ENCODE measurements at places on chromosomes 12 and 14.

- H3K36me3 ChIP-seq, result peaks cover 5% of the 10 kb centered on the region
- no peak overlapping the region for H3K27ac ChIP-seq
- H3K4me3 ChIP-seq, result no peak overlapping the region
- no peaks in the 10 kb centered on the region for H3K27me3 ChIP-seq
- no peak for DNase-seq
Observed at GRCh38 chr14:52783206-52783605, 8.2 kb downstream of the GNPNAT1 start.

GRCh38 chr14:30283822-30284446 lies 275.0 kb upstream of the G2E3 start:
- no peaks in the 10 kb centered on the region for H3K27me3 ChIP-seq
- H3K36me3 ChIP-seq, result no peaks in the 10 kb centered on the region
- H3K27ac ChIP-seq, result no peak overlapping the region
- no peaks in the 10 kb centered on the region for H3K4me1 ChIP-seq
- peak; percentile 77 for DNase-seq
- H3K4me3 ChIP-seq, result no peak overlapping the region

GRCh38 chr12:70186436-70186835 lies 56.8 kb upstream of the CNOT2 start:
- H3K4me1 ChIP-seq, result no peaks in the 10 kb centered on the region
- no peaks in the 10 kb centered on the region for H3K27me3 ChIP-seq
- DNase-seq, result no peak

DNA sequence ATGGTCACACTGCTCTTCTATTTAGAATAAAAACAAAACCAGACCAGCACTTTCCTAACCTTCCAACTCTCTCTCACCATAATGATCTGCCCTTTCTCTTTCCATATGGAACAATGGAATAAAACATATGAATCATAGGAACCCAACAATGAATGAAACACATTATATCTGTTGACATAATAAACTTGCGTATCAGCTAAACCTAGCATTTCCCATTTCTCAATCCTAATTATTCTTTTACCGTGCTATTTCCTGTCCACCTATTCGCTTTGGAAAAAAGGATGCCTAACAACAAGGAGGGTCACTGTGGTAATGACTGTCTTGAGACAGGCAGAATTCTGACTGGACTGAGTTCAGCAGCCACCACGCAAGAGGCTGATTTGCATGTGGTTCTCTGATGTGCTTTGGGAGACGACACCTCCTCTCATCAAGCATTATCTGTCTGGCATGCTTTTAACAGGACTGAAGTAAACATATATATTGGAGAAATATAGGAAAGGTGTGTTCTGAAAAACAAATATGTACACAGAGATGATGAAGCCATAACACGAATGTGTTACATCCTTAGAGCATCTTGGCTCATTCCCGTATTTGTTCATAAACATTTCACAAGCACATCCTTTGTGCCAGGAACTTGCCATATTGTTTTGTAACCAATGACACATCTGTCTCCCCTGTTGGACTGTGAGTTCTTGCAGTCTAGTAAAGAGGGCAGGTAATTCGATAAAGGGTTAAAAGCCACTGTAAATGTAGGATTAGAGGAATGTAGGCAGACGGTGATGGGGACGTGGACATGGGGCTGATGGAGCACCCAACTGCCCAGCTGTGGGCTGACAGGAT lies 87.7 kb downstream of the PTPRB start:
- DNase-seq, result no peak
- H3K27ac ChIP-seq, result no peak overlapping the region
- no peaks in the 10 kb centered on the region for H3K27me3 ChIP-seq
- H3K4me3 ChIP-seq, result no peak overlapping the region

DNA sequence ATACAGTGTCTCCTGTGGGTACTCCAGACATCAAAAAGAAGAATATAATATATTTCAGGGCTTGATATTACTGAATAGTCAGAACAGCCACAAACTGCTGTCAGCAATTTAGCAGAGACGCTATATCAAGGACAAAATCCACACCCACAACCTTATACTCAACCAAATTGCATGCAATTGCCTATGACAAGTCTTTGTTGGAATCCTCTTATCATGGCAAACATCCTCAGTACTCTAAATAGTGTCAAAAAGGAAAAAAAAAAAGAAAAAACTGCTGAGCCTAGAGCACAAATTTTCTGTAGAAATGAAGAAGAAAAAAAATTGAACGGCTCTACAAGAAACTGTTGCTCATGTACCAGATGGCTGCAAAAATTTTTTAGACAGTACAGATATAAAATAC lies 485.7 kb downstream of the TMTC2 start:
- H3K27me3 ChIP-seq, result no peaks in the 10 kb centered on the region
- H3K4me1 ChIP-seq, result peaks cover 5% of the 10 kb centered on the region
- no peak for DNase-seq
- no peak overlapping the region for H3K27ac ChIP-seq
- no peak overlapping the region for H3K4me3 ChIP-seq
- H3K36me3 ChIP-seq, result no peaks in the 10 kb centered on the region

- H3K4me1 ChIP-seq, result no peaks in the 10 kb centered on the region
- DNase-seq, result no peak
- H3K4me3 ChIP-seq, result no peak overlapping the region
- no peaks in the 10 kb centered on the region for H3K27me3 ChIP-seq
Observed at GRCh38 chr12:106288494-106289195, 13.9 kb upstream of the TCP11L2 start.

- peaks cover 8% of the 10 kb centered on the region for H3K4me1 ChIP-seq
- no peaks in the 10 kb centered on the region for H3K27me3 ChIP-seq
- H3K4me3 ChIP-seq, result no peak overlapping the region
- DNase-seq, result no peak
Observed at GRCh38 chr14:93106541-93107156, 9.1 kb downstream of the ITPK1 start.

- DNase-seq, result no peak
- no peak overlapping the region for H3K27ac ChIP-seq
- no peaks in the 10 kb centered on the region for H3K36me3 ChIP-seq
- no peaks in the 10 kb centered on the region for H3K27me3 ChIP-seq
Observed at GRCh38 chr14:104162495-104162894, 24.1 kb downstream of the KIF26A start.

DNA sequence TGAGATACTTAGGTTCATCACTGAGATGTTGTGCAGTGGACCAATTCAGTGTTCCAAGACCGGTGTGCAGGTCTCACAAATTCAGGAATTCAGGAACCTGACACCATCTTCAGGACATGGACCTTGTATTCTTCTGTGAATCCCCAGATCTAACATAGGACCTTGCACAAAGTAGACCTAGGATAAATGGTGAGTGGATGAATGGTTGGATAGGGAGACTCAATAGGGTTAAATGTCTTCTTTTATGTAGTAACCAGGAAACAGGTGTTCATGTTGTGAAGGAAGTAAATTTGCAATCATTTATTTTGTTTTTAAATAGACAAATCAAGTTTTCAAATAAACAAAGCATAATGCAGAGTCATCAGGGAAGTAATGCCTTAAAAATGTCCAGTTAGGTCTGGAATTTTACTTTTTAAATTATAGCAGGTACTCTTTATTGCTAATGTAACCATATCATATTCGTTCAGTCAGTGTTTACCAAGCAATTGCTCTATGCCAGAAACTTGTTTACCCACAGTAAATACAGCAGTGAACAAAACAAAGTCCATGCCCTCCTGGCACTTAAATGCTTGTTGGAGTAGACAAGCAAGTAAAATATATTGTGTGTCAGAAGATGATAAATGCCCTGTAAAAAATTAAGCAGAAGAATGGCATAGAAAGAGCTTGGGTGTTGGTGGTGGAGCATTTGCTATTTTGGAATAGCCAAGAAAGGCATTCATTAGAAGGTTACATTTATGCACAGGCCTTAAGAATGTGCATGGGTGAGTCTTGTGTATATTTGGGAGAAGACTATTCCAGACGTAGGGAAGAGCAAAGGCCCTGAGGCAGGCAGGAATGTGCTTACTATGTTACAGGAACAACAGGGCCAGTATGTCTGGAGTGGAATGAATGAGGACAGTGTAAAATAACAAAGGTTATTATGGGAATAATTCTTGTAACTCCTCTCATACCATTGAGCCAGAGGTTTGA lies 26.3 kb downstream of the RXYLT1 start:
- no peaks in the 10 kb centered on the region for H3K4me1 ChIP-seq
- peaks cover 2% of the 10 kb centered on the region for H3K36me3 ChIP-seq
- H3K27ac ChIP-seq, result no peak overlapping the region
- DNase-seq, result no peak
